Iris pigment epithelial cell (primary cell): ENCODE measurements at places on chromosomes 3 and 15.

GRCh38 chr3:139447486-139447885 lies 28.8 kb downstream of the RBP2 start:
- no peak for DNase-seq

- DNase-seq, result no peak
These were observed 397.8 kb downstream of the IGSF11 start for GRCh38 chr3:118636841-118637240.

GRCh38 chr3:46495901-46496456 lies 1.8 kb upstream of the RTP3 start:
- DNase-seq, result peak; percentile 67

DNA sequence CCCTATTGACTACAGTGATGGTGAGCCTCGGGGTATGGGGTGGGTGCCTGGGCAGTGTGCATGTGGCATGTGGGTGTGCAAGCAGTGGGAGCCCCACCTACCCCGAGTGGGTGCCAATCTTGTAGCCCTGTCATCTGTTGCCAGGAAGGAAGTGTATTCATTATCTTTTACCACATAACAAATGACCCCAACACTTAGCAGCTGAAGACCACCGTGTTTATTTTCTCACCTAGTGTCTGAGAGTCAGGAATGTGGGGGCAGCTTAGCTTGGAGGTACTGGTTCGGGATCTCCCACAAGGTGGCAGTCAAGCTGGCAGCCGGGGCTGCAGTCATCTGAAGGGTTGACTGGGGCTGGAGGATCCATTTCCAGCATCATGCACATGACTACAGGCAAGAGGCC lies 21.7 kb downstream of the XYLB start:
- no peak for DNase-seq

DNA sequence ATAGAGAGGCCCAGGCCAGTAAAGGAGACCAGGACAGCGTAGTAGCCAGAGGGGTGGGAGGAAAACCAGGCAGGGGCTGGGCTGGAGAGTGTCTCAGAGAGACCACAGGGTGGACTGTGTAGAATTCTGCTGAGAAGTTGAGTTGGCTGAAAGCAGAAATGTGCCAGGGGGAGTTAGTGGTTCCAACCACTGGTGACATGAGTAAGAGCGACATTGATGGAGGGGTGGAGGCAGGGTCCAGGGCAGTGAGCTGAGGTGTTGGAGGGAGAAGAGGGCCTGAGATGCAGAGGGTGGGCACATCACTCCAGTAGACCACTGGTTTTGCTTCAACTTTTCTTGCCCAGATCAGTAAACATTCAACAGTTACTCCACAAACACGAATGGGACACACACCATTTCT lies 106.5 kb downstream of the ASB7 start:
- no peak for DNase-seq

DNA sequence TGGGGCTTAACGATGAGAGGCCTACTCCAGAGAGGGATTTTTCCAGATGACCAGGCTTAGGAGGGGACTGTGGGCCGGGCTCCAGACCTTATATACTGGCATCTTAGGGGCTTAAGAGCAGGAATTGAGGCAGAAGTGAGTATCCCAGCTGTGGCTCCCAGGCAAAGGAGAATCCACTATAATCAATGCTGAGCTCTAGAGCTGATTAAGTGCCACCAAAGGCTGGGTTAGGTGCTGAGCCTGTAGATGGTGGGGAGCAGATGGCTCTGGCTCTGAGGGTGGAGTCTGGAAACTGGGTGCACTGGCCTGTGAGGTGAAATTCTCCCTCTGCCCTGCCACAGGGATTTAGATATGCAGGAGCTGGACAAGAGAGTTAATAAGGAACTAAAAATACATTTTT lies 23.2 kb downstream of the IRAK2 start:
- DNase-seq, result no peak

GRCh38 chr3:72452745-72453144 lies 395.5 kb downstream of the SHQ1 start:
- DNase-seq, result no peak

GRCh38 chr3:15611018-15611417 lies 9.5 kb downstream of the BTD start:
- no peak for DNase-seq

GRCh38 chr3:143311096-143311495 lies 191.5 kb downstream of the CHST2 start:
- DNase-seq, result no peak

DNA sequence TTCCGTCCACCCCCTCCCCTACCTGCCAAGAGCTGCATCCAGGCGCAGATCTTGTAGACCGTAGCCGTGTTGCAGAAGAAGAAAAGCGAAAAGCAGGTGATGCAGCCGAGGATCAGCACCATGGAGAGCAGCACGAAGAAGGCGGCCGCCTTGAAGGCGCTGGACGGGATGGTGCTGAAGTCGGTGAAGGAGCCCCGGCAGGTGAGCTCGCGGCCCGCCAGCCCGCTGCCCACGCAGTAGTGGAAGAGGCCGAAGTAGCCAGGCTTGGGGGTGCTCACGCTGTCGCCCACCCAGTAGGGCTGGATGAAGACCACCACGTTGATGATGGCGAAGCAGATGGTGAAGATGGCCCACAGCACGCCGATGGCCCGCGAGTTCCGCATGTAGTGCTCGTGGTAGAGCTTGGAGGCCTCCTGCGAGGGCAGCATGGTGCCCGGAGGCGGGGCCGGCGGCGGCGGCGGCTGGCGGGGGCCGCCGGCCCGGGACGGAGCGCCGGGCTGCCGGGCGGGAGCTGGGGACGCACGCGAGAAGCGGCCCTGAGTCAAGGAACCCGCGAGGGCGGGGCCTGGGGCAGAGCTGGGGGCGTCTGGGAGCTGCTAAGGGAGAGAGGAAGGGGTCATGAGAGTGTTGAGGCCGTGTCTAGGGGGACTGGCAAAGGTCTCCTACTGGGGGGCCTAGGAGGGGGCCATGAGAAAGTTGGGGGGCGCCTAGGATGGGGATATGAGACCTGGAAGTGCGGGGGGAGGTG lies 1.2 kb downstream of the LHFPL4 start:
- DNase-seq, result peak; percentile 57

- DNase-seq, result no peak
These were observed 209.5 kb downstream of the EBLN2 start for GRCh38 chr3:73270839-73271483.

DNA sequence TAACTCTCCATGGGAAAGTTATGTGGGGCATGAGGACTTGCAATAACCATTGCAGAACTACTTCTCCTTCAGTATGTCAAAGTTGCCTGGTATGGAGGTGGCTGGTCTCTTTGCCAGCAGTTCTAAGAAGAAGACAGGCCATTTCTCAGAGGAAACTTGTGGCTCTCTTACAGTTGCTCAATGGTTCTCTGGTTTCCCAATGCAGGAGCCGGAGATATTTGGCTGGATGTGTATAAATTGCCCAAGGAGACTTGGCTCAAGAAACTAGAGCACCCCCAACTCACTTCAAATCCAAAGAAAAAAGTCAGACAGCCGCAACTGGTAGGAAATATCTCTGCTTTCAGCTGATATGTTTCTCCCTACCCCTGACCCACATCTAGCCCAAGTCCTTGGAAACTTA lies 24.2 kb downstream of the WDR93 start:
- DNase-seq, result peak; percentile 15

GRCh38 chr3:9791127-9791526 lies 1.1 kb downstream of the TADA3 start:
- no peak for DNase-seq

DNA sequence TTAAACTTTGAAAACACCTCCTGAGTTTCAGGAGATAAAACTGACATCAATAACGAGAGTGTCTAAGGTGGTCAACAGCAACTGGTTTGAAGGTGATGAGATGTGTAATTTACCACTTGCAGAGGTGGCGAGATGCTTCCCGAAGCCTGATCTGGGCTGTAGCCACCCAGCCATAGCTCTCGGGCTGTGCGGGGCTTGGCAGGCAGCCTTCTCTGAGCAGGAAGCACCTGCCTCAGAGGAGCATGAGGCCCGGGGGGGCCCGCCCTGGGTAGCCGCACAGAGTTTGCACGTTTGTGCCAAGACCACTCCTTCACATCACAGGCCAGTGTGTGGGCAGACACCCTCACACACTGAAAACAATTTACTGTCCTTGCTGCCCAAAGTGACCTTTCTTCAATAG lies 220.3 kb downstream of the CACNA2D3 start:
- no peak for DNase-seq

DNA sequence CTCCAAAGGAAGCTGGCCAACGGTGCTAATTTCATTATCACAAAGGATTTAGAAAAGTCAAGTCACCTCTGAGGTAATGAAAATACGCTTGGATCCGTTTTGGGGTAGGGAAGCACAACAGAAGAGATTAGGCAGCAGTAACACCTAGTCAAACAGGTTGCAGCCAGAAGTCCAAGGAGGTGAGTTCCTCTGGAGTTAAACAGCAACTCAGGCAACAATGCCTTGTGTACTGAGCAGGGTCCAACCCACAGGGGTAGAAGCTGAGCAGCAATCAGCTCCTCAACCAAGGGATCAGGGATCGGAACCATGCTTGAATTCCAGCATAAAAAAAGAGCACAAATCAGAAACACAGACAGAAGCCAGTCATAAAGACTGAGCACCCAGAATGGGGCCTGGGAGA lies 88.1 kb upstream of the SPRED1 start:
- no peak for DNase-seq

- no peak for DNase-seq
These were observed 122.9 kb downstream of the RFTN1 start for GRCh38 chr3:16390581-16390980.

DNA sequence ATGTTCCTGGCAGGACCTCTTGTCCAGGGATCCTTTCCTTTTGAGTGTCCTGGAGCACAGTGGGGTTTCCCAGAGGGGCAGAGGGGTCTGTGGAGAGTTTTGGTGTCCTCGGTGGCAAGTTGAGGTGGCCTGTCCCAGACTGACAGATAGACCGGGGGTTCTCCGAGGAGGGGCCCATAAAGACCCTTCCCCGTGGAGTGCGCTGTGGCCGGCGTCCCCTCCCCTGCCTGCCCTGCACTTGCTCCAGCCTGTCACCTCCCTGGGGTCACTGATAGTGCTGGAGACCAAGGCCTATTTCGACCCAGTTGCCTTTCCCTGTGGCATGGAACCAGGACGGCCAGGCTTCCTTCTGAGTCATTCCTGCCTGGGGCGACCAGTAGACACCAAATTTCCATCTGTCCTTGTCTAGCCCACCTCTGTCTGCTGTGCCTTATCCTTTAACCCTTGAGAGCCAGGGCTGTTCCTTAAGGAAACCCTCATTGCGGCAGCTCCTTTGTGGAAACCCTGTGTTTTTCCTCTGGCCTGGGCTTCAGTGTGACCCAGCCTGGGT lies 2.9 kb downstream of the MUC4 start:
- no peak for DNase-seq

DNA sequence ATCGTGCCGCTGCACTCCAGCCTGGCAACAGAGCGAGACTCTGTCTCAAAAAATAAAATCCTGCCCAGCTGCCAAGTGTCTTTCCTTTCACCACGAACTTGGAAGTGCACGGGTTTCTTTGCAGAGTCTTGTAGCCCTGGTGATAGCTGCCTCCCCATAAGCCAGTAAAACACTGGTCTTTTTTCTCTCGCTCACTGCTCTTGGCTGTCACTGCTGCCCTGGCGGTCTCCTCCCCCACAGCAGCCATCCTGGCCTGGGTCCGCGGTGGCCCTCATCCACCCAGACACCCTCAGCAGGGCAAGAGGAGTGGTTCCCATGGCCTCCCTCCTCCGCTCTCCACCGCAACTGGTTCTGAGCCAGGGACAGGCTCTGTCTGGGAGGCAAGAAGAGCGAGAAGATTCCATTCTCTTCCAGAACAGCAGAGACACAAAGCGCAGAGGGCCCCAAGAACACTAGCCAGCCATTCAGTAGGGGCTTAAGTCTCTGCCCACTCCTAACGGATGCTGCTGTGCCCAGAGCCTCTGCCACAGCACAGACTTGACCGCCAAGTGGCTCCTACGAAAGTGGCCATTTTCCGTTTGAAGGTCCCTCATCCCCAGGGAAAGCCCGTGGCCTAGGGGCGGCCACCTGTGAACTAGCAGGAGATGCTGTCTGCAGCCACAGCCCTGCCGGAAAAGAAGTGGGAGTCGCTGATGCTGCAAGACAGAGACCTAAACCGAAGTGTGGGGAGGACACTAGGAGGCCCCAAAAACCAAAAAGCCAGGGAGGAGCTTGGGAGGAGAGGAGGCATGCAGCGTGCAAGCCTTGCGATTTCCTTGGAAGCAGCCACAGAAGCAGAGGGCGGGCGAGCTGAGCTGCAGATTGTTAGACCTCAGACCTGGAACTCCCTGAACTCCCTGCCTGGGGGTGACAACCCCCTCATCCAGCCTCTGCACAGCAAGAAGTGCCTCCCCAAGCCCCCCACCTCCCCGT lies 44.1 kb downstream of the KLHL25 start:
- peak; percentile 49 for DNase-seq

GRCh38 chr3:36663666-36664291 lies 100.6 kb downstream of the DCLK3 start:
- DNase-seq, result peak; percentile 64
